ENCODE measurements at places on chromosomes 11 and 22.

GRCh38 chr11:123356539-123356938, 73.5 kb upstream of the GRAMD1B start:
- DNase-seq = no peak

DNA sequence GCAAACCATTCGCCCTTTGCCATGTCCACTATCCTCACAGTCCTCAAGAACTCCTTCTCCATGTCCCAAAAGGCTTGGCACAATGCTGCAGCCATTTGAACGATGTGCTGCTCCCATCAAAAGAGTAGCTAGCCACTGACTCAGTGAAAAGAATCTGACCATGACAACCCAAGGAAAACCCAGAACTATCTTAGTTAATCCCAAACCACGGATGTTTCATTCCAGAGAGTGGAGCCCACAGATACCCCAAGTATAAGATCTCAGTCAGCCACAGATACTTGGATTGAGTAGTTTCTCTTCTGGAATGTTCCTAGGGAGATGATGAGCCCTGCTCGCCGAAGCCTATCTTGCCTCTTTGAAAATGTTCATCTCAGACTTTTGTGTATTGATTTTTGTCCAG, 176.9 kb downstream of the NAV2 start:
- no peak for DNase-seq

DNA sequence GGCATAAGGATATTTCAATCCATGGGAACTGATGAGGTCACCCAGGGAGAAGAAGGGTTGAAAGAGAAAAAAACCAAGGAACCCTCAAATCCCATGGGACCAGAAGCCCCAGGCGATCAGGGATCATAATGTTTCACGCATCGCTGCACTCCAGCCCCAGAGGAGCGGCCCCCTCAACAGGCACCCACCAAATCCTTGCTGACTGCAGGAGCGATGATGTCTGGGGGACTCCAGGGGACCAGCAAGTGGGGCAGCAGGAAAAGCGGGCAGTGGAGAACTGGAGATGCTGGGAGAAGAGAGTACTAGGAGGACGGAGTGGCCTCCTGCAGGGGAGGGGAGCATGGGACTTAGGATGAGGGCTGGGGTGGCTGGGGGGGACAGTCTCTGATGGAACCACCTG, 47.7 kb upstream of the LINC01488 start:
- no peak for DNase-seq

GRCh38 chr11:67272327-67273259, 6.3 kb downstream of the GRK2 start:
- no peak for DNase-seq

- no peak for DNase-seq
Measured at GRCh38 chr11:4607096-4607495, 935 bp downstream of the TRIM68 start.

DNA sequence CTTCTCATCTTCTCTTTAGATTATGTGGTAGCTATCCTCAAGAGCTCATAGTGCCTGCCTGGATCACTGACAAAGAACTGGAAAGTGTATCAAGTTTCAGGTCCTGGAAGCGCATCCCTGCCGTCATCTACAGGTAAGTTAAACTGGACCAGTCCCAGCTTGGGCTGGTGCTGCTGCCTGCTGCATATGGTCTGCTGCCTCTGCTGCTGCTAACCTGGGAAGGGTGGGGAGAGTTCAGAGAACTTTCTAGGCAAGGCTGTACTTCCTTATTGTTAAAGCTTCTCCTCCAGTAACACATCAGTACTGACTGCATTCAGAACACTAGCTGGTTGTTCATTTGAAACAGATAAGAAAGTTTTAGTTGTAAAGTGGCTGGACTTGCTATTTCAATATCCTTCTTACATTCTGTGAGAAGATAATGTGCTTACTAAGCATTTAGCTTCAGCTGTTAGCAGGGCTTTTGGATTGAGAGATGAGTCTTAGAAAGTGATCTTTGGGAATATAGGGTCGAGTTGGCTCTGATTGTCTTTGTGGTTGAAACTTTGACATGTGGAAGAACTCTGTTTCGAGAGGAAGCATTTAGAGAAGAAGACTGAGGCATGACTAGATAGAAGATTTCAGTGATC, 77.3 kb upstream of the HORMAD2 start:
- no peak for DNase-seq

GRCh38 chr22:35719212-35719875, 1.7 kb downstream of the APOL5 start:
- no peak for DNase-seq

DNA sequence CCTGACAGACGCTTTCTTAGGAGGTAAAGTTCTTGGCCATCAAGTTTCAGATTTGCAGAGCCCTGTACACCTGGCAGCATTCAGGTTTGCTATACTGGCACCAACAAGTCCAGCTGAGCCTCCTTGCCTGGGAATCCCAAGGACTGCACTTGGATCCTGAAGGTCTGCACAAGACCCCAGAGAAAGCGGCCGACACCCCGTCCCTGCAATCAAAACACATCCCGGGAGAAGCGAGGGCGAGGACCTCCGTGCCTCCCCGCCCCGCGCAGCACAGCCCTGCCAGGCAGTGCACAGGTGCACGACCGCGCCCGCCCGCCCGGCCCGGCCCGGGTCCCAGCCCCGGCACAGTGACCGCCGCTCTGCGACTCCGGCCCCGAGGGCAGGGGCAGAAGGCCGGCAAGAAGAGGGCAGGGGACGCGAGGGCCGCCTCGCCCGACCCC, 559 bp downstream of the MRTFA start:
- DNase-seq = no peak

DNA sequence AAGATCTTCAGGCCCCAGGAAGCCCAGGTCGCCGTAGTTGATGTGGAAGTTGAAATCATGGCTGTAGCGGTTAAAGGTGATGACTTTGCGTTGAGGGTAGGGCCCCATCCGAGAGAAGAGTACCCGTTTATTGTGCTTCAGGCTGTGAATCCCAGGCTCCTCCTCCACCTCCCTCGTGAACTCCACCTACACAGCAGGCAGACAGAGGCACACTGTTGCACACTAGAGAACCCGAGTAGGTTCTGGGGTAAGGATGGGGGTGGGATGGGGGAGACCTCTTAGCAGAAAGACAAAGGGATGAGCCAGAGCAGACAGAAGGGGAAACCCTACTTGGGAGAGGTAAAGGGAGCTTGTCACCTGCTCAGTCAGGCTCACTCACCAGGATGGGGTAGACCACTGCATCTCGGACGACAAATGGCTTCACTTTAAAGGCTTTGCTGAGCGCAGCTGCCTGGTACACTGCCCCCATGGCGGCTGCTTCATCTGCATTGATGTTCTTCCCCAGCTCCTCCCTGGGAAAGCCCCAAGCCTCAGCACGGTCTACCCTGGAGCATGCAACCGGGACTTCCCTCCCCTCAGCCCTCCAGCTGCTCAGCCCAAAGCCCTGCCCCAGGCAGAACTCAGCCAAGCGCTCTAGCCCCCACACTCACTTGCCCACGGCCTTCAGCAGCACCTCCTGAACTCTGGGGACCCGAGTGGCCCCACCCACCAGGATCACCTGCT, 5.4 kb downstream of the HYOU1 start:
- DNase-seq = no peak

- DNase-seq = no peak
Measured at GRCh38 chr11:115502636-115503082, 1.6 kb downstream of the CADM1 start.

DNA sequence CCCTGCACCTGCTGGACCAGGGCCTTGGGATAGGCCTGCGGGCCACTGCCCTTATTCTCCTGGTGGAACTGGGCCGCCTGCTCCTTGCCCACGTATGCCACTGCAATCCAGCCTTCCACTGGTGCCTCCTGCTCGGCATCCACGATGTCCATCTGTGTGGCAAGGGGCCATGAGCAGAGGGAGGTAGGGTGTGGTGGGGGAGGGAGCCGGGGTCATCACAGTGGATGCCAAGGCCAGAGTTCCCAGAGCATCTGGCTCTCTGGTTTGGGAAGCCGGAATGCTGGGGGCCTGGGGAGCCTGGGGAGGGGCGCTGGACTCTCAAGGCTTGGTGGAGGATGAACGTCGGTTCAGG, 627 bp downstream of the RNF215 start:
- no peak for DNase-seq

DNA sequence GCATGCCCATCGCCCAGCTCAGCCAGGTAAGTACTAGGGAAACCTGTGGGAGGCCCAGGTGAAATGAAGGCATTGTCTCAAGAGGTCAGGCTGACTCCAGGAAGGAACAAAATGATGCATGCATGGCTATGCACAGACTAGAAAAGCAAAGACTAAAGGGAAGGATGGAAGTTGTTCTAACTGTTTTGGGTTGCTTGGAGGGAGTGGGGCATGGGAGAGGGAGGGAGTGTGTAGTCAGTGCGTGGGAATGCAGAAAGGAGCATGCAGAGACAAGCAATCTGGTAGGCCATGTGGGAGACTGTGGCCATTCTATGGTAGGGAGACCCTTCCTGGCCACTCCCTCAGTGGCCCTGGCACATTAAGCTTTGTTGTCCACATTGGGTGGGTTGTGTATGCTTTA, 2.9 kb downstream of the MICAL3 start:
- DNase-seq = no peak

- DNase-seq = no peak
Measured at GRCh38 chr22:17130199-17130598, 9.0 kb upstream of the TMEM121B start.

DNA sequence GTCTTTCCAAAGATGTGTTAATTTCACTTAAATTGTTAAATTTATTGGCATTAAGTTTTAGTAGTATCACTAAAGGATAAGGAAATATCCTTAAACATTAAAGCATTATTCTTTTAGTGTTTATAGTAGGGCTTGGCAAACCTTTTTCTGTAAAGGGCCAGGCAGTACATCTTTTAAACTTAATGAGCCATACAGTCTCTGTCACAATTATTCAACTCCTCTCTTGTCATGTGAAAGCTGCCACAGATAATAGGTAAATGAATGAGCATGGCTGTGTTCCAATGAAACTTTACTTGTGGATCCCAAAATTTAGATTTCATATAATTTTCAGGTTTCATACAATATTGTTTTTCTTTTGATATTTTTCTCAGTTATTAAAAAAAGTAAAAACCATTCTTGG, 268.2 kb upstream of the C11orf87 start:
- no peak for DNase-seq

GRCh38 chr11:60194511-60194910, 11.6 kb upstream of the MS4A6A start:
- DNase-seq = no peak

DNA sequence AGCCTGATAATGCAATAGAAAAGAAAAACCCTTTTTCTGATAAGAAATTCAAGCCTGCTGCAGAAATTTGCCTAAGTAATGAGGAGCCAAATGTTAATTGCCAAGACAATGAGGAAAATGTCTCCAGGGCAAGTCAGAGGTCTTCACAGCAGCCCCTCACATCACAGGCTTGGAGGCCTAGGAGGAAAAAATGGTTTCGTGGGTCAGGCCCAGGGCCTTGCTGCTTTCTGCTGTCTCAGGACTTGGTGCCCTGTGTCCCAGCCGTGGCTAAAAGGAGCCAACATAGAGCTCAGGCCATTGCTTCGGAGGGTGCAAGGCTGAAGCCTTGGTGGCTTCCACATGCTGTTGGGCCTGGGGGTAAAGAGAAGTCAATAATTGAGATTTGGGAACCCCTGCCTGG, 131.3 kb downstream of the LARGE1 start:
- DNase-seq = no peak

Data from central memory CD8-positive, alpha-beta T cell (primary cell).